ENCODE measurements at places on chromosomes 3 and 15.
A peak's percentile ranks its signal among the peaks of the same experiment; 100 is the strongest.

DNA sequence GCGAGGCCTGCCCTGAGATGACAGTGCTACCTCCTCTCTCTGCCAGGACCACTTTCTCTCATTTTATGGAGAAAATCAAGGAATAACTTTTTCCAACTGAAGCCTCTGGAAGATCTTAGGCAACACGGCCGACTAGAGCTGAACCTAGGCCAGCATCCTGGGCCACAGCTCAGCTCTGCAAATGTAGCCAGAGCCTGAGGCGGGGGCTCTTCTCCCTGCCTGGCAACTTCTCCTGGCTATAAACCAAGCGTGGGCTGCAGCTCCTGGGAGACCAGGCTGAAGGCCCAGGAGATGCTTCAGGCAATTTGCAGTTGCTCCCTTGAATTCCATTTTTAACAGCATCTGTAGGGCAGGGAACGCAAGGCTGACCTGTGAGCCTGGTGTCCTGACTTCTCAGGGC, 74.9 kb downstream of the CEMIP start:
- no peak for DNase-seq

DNA sequence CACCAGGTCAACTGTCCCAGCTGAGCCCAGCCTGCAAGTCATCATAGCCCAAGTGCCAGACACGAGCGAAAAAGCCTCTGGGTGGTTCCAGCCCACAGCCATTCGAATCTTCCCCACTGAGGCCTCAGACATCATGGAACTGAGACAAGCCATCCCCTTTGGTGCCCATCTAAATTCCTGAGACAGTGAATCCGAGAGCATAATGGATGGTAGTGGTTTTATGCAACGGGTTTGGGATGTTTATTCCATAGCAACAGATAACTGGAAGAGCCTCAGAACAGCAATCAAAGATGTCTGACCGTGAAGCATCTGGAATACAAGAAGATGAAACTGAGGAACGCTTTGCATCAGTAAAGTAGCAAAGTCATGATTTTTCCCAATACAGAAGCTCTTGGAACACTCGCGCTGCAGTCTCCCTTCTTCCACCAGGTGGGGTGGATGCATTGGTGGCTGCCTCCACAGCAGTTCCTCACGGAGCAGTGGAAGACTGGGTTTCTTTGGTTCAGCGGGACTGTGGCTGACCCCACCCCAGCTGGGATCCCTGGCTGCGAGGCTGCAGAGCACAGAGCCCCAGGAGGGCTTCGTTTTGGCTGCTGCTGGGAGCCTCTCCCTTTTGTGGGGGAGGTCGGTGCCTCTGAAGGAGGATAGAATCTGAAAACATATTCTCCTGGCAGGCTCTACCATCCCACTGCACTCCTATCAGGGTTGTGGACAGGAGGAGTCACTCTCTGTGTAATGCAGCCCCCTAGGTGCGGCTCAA, 26.4 kb upstream of the PDE8A start:
- peak; percentile 88 for DNase-seq

DNA sequence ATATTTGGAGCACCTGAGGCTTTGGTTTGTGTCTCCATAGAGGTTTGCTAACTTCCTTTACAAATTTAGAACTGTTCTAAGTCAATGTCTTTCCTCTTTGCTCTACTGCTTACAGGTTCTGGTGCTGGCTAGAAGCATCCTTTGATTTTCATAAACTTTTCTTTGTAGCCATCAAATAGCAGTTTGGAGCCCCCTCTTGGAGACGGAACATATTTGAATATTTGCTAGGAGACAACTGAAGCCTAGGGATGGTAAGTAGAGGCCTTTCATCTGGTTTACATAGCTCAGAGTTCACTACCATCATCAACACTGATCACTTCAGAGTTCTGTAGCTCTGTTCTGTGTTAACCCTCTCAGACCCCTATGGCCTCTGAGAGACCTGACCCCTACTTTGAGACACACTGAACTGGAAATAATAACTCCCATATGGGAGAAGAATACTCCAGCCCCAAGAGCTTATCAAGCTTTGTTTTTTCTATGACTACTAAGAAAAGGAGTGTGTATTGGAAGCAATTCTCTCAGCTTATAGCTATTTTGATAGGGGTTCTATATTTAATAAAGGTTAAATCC, 420.4 kb downstream of the EPHA3 start:
- DNase-seq, result no peak

DNA sequence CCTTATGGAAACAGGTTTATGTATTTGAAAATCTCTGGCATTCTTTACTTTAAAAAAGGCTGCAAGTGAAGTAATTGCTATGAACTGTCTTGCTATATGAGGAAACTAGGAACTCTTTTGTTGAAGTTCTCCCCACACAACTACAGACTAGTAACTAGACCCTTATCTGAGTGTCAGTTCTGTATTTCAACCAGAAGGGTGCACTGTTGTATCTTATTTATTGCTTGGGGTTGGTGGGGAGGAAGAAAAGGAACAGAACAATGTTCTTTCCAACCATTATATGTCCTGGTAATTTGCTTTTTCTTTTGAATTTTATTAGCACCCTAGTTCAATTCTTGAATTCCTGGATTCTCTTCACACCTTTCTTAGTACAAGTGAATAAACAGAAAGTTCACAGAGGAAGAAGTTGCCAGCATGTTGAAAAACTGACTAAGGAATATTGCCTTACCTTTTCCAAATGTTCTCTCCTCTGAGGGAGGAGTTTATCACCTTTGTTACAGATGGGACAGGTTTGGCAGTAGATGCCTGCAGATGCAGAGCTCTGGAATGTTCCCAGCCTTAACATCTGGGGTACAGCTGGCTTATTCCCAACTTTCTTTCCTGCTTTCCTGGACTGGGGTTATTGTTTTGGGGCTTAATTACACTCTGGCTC, 162.4 kb upstream of the CFAP20DC start:
- DNase-seq, result peak; percentile 85

- peak; percentile 97 for DNase-seq
These were observed at the start of gene NEDD4 for GRCh38 chr15:55993111-55993803. TSS of gene NEDD4 (minus strand) at chr15:55993612. CDS start at chr15:55993555, 57 bp downstream.

DNA sequence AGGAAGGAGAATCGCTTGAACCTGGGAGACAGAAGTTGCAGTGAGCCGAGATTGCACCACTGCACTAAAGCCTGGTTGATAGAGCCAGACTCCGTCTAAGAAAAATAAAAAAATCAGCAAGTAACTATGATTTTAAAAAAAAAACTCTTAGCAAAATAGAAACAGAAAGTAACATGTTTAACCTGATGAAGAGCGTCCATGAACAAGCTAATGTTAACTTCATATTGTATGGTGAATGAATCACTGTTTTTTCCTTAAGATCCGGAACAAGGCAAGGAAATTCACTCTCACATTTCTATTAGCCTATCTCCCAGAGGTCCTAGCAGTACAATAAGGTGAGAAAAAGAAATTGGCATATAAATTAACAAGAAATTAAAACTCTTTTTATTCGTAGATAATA, 69.0 kb downstream of the RFX7 start:
- DNase-seq, result no peak

DNA sequence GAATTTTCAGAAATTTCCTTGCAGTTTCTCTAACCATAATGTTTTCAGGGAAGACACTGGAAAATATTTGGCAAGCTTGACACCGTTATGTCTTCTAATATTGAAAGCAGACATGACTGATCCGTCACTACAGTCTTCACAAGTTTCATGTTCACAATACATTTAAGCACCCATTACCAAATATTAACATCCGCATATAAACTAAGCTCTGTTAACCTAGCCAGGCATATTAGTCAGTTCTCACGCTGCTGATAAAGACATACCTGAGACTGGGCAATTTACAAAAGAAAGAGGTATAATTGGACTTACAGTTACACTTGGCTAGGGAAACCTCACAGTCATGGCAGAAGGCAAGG, 162.7 kb upstream of the LYSMD4 start:
- DNase-seq, result no peak

GRCh38 chr3:125163739-125164601, 48.6 kb downstream of the SLC12A8 start:
- no peak for DNase-seq

DNA sequence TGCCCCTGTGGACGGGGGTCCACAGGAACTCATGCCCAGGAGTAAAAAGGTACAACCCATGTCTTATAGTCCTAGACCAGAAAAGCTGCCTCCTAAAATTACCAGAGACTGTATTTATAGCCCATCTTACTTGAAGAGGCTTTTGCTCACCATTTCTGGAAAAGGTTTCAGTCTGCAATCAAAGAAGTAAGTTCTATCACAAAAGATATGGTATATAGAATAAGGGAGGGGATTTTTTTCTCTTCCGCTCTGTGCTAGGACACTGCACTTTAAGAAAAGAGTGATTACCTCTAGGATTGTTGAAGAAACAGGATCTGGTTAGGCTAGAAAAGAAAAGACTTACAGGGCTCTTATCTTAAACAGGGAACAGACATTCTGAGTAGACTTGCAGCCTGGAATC, 2.6 kb downstream of the SSUH2 start:
- DNase-seq, result no peak

- peak; percentile 74 for DNase-seq
These were observed 42.0 kb downstream of the UMPS start for GRCh38 chr3:124772081-124772831.

DNA sequence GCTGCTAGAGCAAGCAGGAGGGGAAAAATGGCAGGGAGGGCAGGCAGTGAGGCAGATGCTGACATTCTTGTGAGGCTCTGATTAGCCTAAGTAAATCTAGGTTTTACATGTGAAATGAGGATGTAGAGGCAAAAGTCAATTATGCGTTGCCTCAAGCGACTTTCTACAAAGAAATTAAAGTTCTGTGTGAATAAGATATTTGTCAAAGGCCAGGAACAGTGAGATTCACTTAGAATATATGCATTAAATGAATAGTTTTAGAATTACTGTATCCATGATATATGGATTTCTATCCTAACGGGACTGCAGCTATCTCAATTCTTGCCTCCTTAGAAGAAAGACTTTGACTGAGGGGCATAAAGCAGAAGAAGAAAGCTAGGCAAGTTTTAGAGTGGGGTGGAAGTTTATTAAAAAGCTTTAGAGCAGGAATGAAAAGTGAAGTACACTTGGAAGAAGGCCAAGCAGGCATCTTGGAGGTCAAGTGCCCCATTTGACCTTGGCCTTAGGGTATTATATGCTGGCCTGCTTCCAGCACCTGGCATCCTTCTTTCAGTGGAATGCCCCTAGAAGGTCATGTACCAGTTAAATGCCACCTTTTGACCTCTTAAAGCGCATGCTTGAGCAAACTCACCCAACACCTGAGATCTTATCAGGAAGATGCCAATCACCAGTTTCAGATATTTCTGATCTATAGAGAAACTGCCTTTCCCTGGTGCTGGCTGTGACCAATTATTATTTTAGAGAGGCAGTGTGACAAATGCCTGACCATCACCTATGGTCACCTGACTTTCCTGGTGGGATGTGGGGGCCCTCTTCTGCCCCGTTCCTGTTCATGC, 38.2 kb downstream of the OSTN start:
- DNase-seq, result no peak

GRCh38 chr3:138450181-138450580, 15.8 kb downstream of the ESYT3 start:
- DNase-seq, result no peak

All from adipocyte (in vitro differentiated cells).